ENCODE measurements at places on chromosomes 5 and 9.
A peak's percentile ranks its signal among the peaks of the same experiment; 100 is the strongest.

DNA sequence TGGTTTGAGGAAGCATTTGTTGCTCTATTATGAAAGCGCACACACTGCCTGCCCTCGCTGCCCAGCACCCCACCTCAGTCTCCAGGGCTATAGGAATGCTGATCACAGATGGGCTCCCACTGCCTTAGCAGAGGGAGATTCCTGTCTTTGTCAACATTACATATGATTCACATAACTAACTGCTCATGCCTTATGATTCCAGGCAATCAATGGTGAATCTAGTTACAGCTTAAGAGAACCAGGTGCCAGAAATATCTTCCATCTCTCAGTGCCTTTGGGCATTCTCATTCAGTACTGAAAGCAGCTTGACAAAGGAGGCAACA is 458.9 kb upstream of the C9orf72 start:
- DNase-seq, result no peak

- DNase-seq, result no peak
Measured at GRCh38 chr9:29514336-29514735, 1941.1 kb upstream of the C9orf72 start.

DNA sequence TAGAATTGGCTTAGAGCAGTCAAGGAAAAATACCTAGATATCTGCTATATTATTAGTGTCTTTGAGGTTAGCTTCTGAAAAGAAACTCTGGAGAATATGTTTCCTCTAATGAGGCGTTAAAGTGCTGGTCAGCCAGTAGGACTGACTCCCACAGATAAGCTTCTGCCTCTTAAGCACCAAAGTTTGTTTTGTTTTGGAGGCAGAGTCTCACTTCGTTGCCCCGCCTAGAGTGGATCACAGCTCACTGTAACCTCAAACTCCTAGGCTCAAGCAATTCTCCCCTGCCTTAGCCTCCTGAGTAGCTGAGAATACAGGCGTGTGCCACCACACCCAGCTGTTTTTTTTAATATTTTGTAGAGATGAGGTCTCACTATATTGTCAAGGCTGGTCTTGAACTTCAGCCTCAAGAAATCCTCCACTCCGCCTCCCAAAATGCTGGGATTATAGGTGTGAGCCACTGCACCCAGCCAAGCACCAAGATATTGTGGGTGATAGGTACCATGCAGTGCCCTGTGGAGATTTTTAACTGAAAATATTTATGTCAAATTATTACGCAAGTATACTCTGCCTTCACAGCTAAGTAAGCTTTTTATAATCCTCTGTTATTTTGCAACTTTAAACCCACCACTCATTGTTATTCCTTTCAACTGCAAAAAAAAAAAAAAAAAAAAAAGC is 24.7 kb upstream of the TMEM171 start:
- DNase-seq, result no peak

- DNase-seq, result no peak
Measured at GRCh38 chr5:120052916-120053828, 410.9 kb upstream of the PRR16 start.

GRCh38 chr5:8247049-8247899 is 378.3 kb downstream of the MTRR start:
- no peak for DNase-seq

- DNase-seq, result no peak
Measured at GRCh38 chr9:105257809-105258208, 13.4 kb downstream of the SLC44A1 start.

DNA sequence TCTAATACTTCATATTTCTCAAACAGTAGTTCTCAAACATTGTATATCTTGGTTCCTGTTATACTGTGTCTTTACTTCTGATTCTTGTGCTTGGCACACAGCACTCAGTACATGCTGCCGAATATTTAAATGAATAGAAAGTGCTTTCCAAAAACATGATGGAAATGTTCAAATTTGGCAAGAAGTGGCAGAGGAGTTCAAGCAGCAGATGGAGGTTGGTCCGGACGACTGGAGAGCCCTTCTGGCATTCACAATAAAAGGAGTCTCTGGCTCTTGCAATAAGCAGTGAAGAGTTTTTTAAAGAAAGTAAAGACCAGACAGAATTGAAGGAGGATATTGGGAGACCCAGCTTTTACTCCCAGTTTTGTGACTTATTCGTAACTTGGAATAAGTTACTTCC is 36.3 kb downstream of the TSTD2 start:
- no peak for DNase-seq

DNA sequence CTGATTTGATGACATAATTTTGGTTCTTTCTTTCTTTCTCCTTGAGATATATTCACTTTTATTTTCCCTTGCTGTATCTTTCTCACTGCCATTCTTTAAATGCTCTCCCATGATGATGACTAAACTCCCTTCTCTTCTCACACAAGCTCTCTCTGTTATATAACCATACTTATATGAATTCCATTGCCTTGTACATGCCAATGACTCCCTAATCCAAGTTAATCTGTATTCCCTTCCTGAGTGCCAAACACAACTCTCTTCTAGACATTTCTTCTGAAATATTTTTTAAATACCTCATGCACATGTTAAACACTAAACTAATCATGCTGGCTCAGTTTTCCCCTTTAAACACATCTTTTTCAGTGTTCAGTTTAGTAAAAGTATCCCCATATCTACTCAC is 62.2 kb upstream of the ST8SIA4 start:
- no peak for DNase-seq

DNA sequence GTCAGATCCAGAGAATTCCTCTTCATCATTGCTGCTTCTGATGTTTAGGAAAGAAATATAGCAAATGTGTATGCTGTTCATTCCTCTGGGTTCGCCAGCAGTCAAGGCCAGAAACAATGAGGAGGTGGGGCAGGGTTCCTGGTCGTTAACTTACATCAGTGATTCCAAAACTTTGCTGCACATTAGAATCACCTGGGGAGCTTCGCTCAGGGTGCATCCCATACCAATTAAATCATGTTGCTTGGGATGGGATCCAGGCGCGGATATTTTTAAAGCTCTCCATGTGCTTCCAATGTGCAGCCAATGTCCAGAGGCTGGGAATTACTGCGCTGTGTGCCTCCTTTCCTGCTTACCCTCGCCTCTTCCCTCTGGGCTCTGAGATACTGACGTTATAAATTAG is 227.9 kb upstream of the KLF9 start:
- no peak for DNase-seq

- no peak for DNase-seq
Measured at GRCh38 chr9:35687306-35687705, 2.4 kb downstream of the TPM2 start.

- no peak for DNase-seq
Measured at GRCh38 chr9:529731-530130, 311.8 kb upstream of the DMRT1 start.

- DNase-seq, result no peak
Measured at GRCh38 chr5:154375329-154376008, 70.3 kb upstream of the SAP30L start.

GRCh38 chr9:33737811-33738606 is 57.4 kb upstream of the PRSS3 start:
- peak; percentile 49 for DNase-seq

DNA sequence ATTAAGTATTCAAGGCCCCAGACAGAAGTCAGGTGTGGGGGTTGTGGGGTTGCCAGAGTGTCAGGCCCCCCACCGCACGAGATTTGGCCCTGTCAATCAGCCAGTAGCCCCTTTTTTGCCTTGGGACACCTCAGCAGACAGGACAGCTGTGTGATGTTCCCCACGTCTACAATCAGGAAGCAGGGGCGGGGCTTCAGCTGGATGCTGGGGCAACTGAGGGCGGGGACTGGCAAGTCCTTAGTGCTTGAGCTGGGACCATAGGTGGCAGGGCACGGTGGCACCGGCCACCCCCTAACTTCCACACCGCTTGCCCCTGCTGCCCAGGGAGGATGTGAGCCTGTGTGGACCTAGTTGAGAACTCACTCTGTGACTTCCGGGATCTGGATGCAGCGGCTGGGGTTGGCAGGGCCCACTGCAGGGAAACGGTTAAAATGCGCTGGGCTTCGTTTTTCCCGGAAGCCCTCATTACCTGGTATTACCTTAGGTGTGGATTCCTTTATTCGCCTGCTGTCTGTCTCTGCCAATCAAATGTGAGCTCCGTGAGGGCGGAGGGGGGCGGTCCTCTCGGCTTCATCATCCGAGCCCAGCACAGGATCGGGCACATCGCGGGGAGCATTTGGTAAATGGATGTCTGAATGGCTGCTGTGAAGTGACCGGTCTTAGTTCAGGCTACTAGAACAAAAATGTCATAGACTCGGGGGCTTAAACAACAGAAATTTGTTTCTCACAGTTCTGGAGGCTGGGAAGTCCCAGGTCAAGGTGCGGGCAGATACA is 7.5 kb upstream of the GTF3C5 start:
- no peak for DNase-seq

GRCh38 chr5:31921852-31922305 is 252.2 kb downstream of the GOLPH3 start:
- DNase-seq, result no peak

GRCh38 chr5:151357097-151357496 is 9.7 kb upstream of the SLC36A2 start:
- no peak for DNase-seq

DNA sequence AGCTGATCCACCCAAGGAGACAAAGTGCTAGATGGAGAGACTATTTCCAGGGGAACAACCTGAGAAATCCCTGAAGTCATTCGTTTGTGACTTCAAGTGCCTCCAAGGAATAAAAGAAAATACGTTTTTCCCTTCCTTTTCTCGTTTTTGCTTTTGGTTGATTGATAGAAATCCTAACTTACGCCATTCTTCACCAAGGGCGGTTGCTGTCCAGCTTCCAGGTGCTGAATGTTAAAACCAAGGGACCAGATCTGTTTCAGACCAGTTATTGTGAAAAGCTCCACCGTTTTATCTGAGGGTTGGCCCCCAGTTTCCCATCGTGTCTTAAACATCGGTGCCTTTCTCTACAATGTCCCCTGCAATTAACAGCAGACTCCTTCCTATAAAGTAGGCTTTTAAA is 600.7 kb upstream of the SGCD start:
- no peak for DNase-seq

DNA sequence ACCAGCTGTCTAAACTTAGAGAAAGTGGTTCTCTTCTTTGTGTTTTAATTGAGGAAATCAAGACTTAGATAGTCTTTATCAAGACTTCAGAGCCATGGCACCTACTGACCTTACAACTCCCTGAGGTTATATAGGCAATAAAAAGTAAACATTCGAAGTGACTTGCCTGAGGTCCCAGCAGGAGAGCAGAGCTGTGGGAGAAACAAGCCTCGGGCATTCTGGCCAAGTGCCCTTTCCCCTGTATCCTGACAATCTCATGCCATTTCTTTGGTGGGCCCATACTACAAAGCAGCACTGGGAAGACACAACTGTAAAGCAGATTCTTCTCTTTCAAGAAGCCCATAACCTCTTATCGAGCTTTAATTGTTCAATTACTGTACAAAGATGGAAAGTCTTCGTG is 23.1 kb downstream of the FREM1 start:
- DNase-seq, result no peak

- no peak for DNase-seq
Measured at GRCh38 chr5:117769877-117770276, 1195.3 kb upstream of the SEMA6A start.

GRCh38 chr9:87301371-87301770 is 196.3 kb upstream of the DAPK1 start:
- no peak for DNase-seq

All from NCI-H1930 (cell line).